ENCODE measurements at places on chromosomes 2 and 18.
A peak's percentile ranks its signal among the peaks of the same experiment; 100 is the strongest.

DNA sequence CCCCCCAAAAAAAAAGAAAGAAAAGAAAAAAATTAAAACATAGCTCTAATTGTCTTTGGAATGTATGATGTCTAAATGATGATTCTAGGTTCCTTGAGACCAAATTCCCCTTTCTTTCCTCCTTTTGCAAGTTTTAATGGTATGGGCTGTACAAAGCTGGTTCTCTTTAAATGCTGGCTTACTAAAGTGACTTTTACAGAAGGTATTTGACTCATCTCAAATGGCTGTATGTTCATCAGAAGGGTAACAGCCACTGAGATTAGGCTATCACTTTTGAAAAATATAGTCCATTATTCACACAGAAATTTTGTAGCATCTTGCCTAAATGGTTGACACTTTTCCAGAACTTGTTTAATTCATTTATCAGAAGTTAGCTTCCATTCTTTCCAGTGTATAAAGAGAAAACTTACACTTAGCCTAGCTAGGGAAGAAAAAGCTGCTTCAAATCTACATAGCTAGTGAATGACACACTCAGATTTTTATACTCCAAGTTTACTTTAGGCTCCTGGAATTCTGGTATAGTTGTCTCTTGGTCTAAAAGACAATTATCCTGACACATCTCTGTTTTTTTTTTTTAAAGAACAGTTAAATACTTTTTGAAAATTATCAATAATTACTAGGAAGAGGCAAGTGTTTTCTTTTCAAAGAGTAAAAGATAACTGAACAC is 622.6 kb downstream of the LRP1B start:
- no peak for DNase-seq

GRCh38 chr2:66498289-66498975 is 63.5 kb downstream of the MEIS1 start:
- DNase-seq = no peak

- DNase-seq = peak; percentile 18
These were observed 7.6 kb upstream of the TNS1 start for GRCh38 chr2:218010140-218010983.

GRCh38 chr18:63850636-63851035 is 36.9 kb upstream of the SERPINB2 start:
- DNase-seq = no peak

DNA sequence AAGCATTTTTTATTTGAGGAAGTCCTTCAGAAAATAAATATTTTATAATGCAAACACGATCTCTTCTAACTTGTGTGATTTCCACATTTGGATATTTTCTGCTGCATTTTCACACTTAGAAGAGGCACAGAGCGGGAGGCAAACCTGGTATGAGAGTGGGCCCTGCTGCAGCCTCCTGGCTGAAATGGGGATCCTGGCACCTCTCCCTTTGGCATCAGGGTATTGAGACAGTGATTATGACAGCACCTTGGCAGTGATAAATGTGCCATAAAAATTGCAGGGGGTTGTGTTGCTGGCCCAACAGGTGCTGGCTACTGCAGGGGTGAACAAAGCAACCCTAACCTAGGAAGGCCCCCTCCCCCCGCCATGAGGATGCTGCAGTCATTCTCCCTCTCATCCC is 128.6 kb downstream of the TSN start:
- DNase-seq = no peak

- DNase-seq = peak; percentile 72
These were observed 1.3 kb downstream of the BCL2L11 start for GRCh38 chr2:111121828-111122630.

DNA sequence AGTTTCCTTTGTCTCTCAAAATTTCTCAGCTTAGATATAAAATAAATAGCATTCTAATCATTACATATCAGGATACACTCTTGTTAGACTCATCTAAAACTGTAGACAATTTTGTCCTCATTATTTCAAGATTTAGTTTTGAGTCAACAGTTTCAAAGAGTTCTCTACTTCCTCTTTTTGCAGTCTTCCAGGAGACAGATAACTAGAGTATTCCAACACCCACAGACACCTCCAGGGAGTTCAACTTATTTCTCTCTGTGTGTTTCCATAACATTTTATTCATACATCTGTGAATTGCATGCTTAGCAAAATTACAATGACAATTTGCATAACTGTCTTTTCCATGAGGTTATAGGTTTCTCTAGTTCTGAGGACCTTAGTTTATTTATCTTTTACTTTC is 166.6 kb upstream of the HNMT start:
- no peak for DNase-seq

All from stimulated activated CD4-positive, alpha-beta T cell treated with anti-CD3 and anti-CD28 coated beads, TNF-alpha, amount 100 ng/mL, for 1 hour (primary cell).